ENCODE measurements at places on chromosomes 6 and 20.

- DNase-seq, result no peak
Measured at GRCh38 chr6:66429210-66429609, 722.2 kb upstream of the EYS start.

GRCh38 chr20:10113746-10114145, 79.0 kb downstream of the ANKEF1 start:
- DNase-seq, result no peak

GRCh38 chr6:3725145-3726047, 26.1 kb downstream of the PXDC1 start:
- no peak for DNase-seq

DNA sequence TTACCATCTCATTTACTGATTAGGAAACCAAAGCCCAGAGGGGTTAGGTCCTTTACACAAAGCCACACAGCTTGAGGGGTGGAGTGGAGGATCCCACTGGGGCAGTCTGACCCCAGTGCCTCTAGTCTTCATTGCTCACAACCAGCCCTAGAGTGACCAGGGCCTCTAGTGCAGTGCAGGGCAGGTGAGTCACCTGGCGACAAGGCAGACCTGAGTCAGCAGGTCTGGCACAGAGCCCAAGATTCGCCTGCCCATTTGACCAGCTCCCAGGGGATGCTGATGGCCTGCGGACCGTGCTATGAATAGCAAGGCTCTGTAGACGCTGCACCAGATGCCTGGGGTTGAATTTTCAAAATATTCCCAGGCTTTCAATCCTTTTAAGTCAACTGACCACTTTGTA, 29.9 kb downstream of the CDH26 start:
- no peak for DNase-seq

- DNase-seq, result no peak
Measured at GRCh38 chr20:62308102-62308822, 5.5 kb downstream of the ADRM1 start.

DNA sequence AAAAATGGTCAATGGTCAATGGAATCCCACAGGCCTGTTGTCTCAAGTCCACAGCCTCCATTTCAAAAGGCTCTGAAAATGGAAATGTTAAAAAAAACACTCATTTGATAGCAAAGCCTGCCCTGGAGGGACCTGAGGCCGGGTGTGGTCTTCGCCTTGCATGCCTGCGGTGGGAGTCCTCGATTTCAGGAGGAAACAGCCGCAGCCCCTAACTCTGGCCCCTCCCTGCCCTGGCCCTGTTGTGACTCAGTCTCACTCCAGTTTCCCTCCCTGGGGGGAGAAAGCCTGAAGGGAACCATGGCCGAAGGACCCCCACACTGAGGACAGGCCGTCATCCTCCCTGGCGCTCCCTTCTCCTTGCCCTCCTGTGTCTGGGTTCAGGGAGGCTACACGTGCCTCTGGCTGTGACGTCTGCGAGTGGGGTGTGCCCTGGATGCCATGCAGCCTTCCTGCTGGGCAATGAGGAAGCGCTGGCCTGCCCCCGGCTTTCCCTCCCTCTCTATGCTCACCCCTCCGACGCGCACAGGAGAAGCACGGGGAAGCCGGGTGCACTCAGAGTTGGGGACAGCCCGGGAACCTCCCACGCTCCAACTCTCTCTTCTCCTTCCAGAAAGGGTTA, 9.2 kb downstream of the BHLHE23 start:
- DNase-seq, result no peak

GRCh38 chr6:99241905-99242534, 107.5 kb downstream of the FAXC start:
- DNase-seq, result peak; percentile 21

GRCh38 chr6:163414117-163414945, at the start of gene QKI:
QKI (plus strand) TSS chr6:163414718; CDS start chr6:163415194, 476 bp downstream.
- DNase-seq, result no peak

- no peak for DNase-seq
Measured at GRCh38 chr6:85792254-85792653, 149.6 kb upstream of the SYNCRIP start.

DNA sequence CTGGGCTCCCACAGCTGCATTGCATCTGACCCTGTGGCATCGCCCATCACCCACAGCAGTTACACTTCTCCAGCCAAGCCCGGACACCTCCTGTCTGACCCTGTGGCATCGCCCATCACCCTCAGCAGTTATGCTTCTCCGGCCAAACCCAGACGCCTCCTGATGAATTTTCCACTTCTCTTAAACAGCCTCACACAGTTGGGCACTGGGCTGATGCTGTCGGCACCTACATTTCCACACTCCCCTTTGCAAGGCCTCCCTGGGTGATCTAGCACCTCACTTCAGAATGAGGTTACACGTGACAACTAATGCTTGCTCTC, 175.2 kb upstream of the ARID1B start:
- no peak for DNase-seq

- DNase-seq, result no peak
Measured at GRCh38 chr6:138162955-138163575, 1.3 kb downstream of the ARFGEF3 start.

DNA sequence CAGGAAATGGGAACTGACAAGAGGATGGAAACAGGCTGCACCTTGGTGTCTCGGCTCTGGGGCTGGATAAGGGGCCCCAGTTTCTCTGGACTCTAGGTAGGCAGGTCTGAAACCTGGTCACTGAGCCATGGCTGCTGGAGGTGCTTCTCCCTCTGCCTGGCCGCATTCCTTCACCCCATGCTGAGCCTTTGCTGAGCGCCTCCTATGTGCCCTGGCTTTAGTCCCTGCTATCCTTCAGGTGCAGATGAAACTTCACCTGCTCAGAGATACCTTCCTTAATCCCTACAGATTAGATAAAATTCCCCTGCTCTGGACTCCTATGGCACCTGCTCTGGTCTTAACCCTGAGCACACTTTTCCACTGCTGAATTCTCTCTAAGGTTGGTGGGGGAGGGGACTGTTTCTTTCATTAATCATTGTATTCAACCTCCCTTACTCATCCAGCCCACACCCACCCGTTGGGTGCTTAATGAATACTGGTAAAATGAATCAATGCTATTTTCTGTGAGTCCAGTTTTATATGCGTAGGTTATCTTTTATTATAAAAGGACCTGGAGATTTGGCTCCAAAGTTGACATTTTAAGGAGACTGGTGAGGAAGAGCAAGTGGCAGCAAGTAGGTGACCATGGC, 19.3 kb downstream of the MYLK4 start:
- DNase-seq, result no peak

DNA sequence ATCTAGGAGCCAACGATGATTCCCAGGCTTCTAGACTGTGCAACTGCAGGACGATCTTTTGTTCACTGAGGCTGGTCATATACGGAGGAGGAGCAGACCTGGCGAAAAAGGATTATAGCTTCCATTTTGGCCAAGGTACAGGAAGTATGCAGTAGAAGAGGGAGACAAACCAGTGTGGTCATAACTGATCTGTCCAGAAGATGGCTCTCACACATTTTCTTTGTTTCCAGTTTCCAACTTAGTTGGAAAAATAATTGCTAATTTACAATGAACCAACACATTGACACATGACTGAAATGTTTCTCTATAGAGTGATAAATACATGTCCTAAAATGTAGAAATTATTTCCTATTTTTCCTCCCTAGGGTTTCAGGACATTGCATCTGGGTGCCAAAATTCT, 364.1 kb upstream of the BTBD3 start:
- DNase-seq, result no peak

GRCh38 chr20:35840421-35840820, 68.6 kb downstream of the PHF20 start:
- no peak for DNase-seq

GRCh38 chr20:11734431-11734830, 183.3 kb upstream of the BTBD3 start:
- no peak for DNase-seq

DNA sequence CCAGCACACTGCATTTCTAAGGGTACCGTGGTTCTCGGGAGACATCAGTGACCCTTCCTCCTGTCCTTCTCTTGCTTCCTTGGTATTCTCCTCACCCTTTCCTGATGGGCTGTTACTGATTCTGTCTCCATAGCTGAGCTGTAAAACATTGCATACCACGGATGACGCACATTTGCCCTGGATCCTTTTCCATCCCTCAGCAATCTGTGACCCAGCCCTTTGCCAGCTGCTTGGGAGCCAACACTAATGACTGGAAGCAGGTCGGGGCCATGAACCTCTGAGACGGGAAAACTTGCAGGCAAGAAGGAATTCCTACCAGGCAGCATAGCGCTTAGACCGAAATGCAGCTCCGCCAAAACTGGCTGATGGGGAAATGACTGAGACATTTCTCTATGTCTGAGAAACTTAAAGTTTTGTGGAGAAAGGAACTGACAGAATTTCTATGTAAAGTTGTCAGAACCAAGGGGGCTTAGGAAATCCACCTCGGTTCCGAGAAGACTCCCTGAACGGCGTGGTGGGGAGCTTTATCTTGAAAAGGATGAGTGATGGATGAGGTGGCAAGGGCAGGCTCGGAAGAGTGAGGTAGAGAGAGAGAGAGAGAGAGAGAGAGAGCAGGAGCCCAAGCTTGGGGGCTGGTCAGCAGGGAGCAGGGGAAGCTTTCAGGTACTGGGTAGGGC, 19.2 kb downstream of the TUBB2B start:
- DNase-seq, result no peak

GRCh38 chr6:75145976-75146375, 59.9 kb downstream of the COL12A1 start:
- no peak for DNase-seq

DNA sequence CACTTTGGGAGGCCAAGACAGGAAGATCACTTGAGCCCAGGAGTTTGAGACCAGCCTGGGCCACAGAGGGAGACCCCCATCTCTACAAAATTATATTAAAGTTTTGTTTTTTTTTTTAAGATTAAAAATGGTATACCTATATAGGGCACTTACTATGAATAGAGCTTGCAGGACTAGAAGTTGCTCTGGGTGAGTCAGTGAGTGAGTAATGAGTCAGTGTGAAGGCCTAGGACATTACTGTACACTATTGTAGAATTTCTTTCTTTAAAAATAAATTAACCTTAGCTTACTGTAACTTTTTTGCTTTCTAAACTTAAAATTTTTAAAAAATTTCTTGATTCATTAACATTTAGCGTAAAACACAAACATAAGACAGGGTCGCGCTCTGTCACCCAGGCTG, 29.7 kb downstream of the STK35 start:
- no peak for DNase-seq

DNA sequence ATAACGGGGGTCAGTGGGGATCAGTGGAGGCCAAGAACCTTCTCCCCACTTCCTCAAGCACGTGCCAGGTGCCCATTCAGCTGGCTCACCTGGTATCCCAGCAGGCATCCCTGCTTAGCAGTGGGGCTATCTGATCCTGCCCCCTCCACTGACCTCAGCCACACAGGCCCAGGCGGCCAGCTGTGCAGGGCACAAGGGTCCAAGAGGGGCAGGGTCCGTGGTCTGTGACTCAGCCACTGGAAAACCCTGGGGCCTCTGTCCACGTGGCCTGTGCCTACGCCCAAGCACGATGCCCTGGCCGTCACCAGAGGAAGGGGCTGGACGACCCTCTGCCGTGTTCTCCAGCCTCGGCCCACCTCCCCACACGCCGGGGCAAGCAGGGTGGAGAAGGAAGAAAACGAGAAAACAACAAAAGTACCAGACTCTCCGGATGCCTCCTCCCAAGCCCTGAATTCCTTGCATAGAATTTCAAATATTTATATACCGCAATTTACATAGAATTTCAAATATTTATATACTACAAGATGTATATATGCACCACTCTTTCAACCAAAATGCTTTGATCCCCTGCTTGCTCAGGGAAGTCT, 12.1 kb downstream of the PXDC1 start:
- DNase-seq, result no peak

- DNase-seq, result no peak
Measured at GRCh38 chr6:8017705-8018104, 46.5 kb downstream of the BLOC1S5 start.

GRCh38 chr6:36040958-36041357, 13.3 kb downstream of the MAPK14 start:
- DNase-seq, result no peak

DNA sequence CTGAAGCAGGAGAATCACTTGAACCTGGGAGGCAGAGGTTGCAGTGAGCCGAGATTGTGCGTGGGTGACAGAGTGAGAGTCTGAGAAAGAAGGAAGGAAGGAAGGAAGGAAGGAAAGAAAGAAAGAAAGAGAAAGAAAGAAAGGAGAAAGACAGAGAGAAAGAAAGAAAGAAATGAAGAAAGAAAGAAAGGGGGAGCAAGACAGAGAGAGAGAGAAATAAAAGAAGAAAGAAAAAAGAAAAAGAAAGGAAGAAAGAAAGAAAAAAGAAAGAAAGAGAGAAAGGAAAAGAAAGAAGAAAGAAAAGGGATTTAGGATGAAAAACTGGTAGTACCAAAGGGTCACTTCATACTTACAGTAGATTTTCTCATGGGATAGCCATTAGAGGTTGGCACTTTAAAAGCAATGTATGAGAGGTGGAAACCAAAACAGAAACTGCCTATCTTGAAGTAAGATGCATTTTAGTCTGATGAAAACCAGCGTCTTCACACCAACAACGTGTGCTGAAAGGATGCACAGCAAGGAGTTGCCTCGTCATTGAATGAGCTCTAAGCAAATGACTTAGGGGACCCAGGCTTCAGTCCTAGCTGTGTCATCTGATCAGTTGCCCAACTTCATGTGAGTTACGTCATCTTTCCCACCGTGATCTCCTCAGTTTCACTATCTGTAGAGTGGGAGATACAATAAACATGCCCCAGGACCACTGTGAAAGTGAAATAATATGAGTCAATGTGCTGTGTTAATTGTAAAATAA, 133.9 kb upstream of the NEDD9 start:
- no peak for DNase-seq

DNA sequence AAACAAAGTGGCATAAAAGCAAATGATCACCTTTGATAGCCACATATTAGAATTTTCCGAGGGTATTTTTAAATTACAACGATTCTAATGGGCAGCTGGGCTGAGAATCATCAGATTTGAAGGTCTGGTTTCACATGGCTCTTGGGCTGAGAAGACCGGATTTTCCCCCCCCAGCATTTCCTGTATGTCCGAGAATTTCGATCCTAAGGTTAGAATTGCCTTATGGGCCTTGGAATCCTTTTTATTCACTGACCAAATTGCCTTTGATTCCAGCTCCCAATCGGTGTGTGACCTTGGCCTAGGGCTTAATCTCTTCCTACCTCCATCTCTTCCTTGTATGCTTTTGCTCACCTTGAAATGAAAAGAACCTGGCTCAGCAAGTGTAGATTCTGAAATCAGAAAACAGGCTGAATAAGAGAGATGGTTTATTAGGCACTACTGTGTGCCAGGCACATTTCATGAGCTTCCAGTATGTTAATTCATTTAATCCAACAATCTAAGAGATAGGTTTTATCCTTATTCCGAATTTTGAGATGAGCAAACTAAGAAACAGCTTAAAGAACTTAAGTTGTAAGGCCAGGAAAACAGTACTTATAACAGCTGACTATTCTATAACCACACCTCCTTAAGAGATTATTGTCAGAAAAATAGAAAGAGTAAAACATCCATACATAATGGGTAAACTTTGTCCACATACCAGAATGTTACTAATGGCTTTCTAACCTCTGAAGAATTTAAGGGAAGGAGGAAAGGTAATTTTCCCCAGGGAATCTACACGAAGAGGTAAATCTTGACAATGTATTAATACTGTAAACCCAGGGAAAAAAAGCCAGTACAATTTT, 39.4 kb downstream of the HFE start:
- no peak for DNase-seq

All from DMS153 (cell line).